Nephron progenitor cell (in vitro differentiated cells): ENCODE measurements at places on chromosomes 1 and 21.
A peak's percentile ranks its signal among the peaks of the same experiment; 100 is the strongest.

DNA sequence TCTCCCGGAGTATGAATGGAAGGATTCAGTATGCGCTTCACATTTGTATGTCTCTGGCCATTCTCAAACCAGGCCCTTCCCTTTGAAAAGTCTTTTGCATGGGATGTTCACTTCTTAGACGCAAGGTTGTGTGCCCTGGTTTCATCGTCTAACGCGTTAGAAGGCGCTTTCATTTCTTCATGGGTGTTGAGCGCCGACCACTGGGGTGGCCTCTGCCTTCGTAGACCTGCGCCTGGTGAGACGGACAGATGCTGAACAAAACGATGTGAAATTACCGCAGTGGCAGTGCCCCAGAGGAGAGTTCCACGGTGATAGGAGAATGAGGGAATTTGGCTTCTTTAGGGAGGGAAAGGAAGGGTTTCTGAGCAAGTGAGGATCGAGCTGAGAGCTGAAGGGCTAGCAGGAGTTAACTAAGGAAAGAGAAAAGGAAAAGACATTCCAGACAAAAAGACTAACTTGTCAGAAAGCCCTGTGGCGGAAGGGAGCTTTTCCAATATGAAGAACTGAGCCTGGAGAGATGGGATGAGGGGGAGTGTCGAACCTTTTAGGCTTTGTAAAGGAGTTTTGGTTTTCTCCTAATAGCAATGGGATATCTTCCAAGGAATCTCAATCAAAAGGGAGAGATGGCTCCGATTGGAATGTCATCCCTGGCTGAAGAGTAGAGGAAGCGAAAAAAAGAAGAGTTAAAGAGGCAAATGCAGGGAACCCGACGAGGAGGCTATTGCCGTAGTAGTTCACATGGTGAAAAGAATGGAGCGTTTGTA lies 951 bp downstream of the GGPS1 start:
- DNase-seq: peak; percentile 35

GRCh38 chr21:25949701-25950100 lies 214.9 kb downstream of the GABPA start:
- no peak for DNase-seq

- DNase-seq: no peak
These were observed 76.1 kb downstream of the AGO3 start for GRCh38 chr1:36006941-36007500.

- DNase-seq: no peak
These were observed 151.8 kb upstream of the ST6GALNAC5 start for GRCh38 chr1:76715474-76715873.

- DNase-seq: no peak
These were observed 17.6 kb downstream of the UTP25 start for GRCh38 chr1:209845408-209845725.

GRCh38 chr1:40799351-40799867 lies 15.8 kb downstream of the KCNQ4 start:
- DNase-seq: no peak

DNA sequence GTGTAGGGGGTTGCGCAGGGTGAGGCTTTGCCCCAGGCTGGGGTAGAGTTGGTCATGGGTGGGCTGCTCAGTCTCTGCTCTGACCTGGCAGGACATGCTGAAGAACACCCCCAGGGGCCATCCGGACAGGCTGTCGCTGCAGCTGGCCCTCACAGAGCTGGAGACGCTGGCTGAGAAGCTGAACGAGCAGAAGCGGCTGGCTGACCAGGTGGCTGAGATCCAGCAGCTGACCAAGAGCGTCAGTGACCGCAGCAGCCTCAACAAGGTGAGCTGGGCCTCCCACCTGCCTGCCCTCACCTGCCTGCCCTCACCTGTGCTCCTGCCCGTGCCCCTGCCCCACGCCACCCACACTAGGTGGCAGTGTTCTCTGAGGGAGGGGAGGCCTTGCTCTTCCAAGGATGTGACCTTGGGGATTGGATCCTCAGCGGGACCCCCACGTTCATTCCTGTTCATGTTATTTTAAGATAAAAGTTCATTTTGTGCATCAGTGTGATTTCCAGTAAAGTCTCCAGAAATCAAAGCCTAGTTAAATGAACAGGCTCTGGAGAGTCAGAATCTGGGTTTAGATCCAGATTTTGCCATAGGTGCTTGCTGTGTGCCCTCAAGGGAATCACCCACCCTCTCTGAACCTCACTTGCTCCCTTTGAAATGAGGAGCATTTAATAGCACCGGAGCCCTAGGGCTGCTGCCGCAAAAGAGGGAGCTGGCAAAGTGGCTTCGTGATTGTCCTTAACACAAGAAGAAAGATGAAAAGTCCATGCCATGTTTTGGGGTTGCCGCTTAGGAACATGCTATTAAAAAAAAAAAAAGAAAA lies 87.9 kb downstream of the ARHGEF10L start:
- no peak for DNase-seq
